ENCODE measurements at places on chromosomes 1 and 21. TPM values are rescaled to one million over a fixed set of nuclear protein-coding genes. Genes with fewer than 3 reads are reported as not detected.

DNA sequence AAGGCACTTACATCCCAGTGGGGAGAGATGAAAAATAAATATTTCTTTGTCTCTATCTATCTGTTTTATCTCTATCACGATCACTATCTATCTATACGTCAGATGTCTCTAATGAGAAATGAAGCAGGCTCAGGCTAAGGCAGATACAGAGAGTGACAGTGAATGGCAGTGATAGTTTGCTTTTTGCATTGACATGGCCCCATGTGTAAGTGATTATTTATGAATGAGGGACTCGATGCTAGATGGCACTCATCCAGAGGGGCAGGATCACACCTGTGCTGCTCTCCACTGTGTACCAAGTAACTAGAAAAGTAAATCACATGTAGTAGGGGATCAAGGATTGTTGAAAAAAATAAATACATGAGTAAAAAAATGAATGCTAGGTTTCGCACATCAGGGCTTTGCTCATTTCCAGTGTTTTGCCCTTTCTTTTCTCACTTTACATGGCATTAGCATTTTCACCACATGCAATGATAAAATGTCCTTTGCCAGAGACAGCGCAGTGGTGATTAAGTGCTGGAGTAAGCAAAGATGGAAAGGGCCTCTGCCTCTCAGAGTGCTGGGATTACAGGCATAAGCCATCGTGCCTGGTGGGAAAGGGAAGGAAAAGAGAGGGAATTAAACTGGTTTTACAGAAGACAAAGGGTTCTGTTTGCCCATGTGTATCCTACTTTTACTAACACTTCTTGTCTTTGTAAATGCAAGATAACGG is 16.5 kb downstream of the TBX19 start:
- peaks cover 4% of the 10 kb centered on the region for H3K36me3 ChIP-seq
- H3K4me3 ChIP-seq: no peak overlapping the region
- H3K27ac ChIP-seq: no peak overlapping the region
- no peak for DNase-seq
- H3K4me1 ChIP-seq: no peaks in the 10 kb centered on the region

DNA sequence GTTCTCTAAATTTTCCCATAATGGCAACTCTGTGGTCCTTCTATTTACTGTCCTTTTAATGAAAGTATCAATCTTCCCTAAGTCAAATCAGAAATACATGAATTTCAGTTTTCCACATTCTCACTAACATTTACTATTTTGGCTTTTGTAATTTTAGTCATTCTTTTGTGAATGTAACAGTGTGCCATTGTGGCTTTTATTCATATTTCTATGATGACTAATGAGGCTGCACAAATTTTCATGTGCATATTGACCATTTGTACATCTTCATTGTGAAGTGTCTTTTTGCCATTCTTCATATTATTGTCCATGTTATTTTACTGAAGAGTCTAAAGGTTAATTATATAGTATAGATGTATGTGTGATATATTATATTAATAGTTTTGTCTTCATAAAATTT is 431.0 kb upstream of the BRINP3 start:
- no peak for DNase-seq
- H3K4me3 ChIP-seq: no peak overlapping the region
- H3K4me1 ChIP-seq: no peaks in the 10 kb centered on the region
- no peaks in the 10 kb centered on the region for H3K36me3 ChIP-seq
- no peak overlapping the region for H3K27ac ChIP-seq

- H3K27ac ChIP-seq: no peak overlapping the region
- DNase-seq: no peak
- H3K27me3 ChIP-seq: no peaks in the 10 kb centered on the region
Measured at GRCh38 chr1:18412882-18413353, 67.8 kb upstream of the KLHDC7A start.

GRCh38 chr1:59318271-59318860 is 21.5 kb downstream of the FGGY start:
- H3K4me1 ChIP-seq: peaks cover 41% of the 10 kb centered on the region
- no peak overlapping the region for H3K4me3 ChIP-seq
- H3K36me3 ChIP-seq: peaks cover 10% of the 10 kb centered on the region
- no peaks in the 10 kb centered on the region for H3K27me3 ChIP-seq
- H3K27ac ChIP-seq: no peak overlapping the region

DNA sequence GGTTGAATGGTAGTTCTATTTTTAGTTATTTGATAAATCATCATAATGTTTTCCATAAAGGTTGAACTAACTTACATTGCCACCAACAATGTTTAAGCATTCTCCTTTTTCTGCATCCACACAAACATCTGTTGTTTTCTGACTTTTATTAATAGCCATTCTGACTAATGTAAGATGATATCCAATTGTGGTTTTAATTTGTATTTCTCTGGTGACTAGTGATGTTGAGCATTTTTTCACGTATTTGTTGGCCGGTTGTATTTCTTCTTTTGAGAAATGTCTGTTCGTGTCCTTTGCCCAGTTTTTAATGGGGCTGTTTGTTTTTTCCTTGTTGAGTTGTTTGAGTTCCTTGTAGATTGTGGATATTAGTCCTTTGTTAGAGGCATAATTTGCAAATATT is 24.6 kb upstream of the SLC35F3 start:
- H3K4me1 ChIP-seq: no peaks in the 10 kb centered on the region
- DNase-seq: no peak
- H3K4me3 ChIP-seq: no peak overlapping the region

NECTIN4 gene
- 0.12 TPM for total RNA-seq

ANGPTL7 gene
- not detected for total RNA-seq

RIPK4 gene
- not detected for total RNA-seq

SOX13 gene
- 1.0 TPM for total RNA-seq
